Adipose tissue (tissue), 3 donors: ENCODE measurements at places on chromosomes 5 and 9. TPM values are rescaled to one million over a fixed set of nuclear protein-coding genes. Genes with fewer than 3 reads are reported as not detected.

SPATA31A3 gene
- polyA plus RNA-seq: not detected

INSL4 gene
- not detected for polyA plus RNA-seq

MSX2 gene
- 2.1 TPM for polyA plus RNA-seq

SH3TC2 gene
- polyA plus RNA-seq: 0.11 TPM

BRD9 gene
- 27.6 TPM for polyA plus RNA-seq

EXOSC2 gene
- 19.6 TPM for polyA plus RNA-seq

PDE8B gene
- 5.4 TPM for polyA plus RNA-seq

SLC6A18 gene
- polyA plus RNA-seq: not detected

SLC6A7 gene
- polyA plus RNA-seq: not detected

SNAPC3 gene
- 6.1 TPM for polyA plus RNA-seq

DMRT3 gene
- polyA plus RNA-seq: 0.79 TPM

KLHL9 gene
- polyA plus RNA-seq: 8.8 TPM

FBXO38 gene
- 13.0 TPM for polyA plus RNA-seq

PCDHA1 gene
- polyA plus RNA-seq: 0.11 TPM

PCDHB9 gene
- 0.79 TPM for polyA plus RNA-seq
